ENCODE measurements at places on chromosomes 7 and 10.

- no peak for DNase-seq
Measured at GRCh38 chr7:104206841-104207240, 972 bp downstream of the ORC5 start.

GRCh38 chr10:14476006-14476405, 145.3 kb upstream of the FRMD4A start:
- DNase-seq, result no peak

GRCh38 chr10:82887488-82887887, 1012.5 kb downstream of the NRG3 start:
- no peak for DNase-seq

GRCh38 chr7:95303013-95303905, 21.1 kb downstream of the PON1 start:
- no peak for DNase-seq

- no peak for DNase-seq
Measured at GRCh38 chr10:33674491-33674890, 340.0 kb upstream of the NRP1 start.

Data from activated gamma-delta T cell treated with Interleukin-2 at 50 U/mL for 16 hours (primary cell).